ENCODE measurements at places on chromosomes 5 and 9.

DNA sequence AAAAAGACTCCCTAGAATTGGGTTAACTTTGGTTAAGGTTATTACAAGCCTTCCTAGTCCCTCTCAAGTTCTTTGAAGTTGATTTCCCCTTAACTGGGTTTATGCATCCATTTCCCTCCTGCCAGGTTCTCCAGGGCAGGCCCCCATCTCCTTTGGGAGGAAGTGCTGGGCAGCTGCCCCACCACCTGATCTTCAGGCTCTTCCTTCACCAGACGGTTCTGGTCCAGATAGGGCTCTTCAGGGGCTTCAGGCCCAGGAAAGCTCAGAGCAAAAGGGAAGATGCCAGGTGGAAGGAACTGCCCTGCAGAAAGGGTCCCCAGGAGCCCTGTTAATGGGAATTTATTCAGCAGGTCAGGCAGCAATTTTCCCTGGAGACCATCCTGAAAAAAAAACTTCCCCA, 2.1 kb downstream of the SMIM32 start:
- no peak for DNase-seq

DNA sequence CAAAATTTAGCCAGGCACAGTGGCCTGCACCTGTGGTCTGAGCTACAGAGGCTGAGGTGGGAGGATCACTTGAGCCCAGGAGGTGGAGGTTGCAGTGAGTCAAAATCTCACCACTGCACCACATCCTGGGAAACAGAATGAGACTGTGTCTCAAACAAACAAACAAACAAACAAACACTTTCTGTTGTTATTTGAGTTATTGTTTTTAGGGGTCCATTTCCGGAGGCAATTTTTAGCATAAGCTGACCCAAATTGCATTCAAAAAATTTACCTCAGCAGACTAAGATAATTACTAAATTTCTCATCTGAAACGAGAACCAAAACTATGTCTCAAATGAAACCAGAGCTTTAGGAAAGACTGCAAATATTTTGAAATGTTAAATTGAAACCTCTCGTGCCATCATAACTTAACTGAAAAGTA, 1485.1 kb downstream of the EFNA5 start:
- DNase-seq = no peak

DNA sequence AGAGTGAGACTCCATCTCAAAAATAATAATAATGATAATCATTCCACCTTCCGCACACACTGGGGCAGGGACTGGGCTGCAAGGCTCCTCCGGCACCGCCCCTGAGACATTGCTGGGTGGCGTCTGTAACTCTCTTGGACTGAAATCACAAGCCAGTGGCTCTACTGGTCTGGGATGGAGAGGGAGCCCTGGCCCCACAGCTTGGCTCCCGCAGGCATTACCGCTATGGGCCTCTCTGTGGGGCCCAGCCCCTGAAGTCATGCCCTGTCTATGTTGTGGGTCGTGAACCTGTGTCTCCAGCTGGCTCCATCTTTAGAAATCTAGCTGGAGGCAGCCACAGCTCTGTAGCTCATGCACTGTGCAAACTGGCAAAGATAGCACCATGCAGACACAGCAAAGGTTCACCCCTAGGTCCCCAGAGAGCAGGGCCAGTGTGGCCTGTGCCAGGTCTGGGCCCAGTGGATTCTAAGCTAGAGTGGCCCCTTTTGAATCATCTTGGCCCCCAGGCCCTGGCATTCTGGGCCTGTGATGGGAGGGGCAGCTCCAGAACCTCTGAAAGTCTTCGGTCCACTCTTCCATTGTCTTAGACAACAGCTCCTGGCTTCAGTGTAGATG, 36.1 kb upstream of the COL5A1 start:
- DNase-seq = no peak

GRCh38 chr5:5678909-5679308, 256.4 kb downstream of the ICE1 start:
- no peak for DNase-seq

Measured in stimulated activated CD4-positive, alpha-beta T cell treated with anti-CD3 and anti-CD28 coated beads, Interleukin-15, amount 100 ng/mL, for 1 hour (primary cell).